NCI-H2107 (cell line): ENCODE measurements at places on chromosomes 11 and 22.

DNA sequence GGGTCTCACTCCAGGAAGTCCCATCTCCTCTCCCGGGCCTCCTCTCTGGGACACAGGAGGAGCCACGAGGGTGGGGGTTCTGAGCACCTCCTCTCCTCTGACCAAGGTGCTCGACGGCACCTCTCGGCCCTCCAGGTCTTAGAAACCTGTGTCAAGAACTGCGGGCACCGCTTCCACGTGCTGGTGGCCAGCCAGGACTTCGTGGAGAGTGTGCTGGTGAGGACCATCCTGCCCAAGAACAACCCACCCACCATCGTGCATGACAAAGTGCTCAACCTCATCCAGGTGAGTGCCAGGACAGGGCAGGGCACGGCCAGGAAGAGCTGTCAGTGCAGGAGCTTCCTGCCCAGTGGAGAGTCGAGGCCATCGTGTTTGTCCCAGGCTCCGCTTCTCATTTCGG lies 23.2 kb downstream of the TOM1 start:
- DNase-seq, result no peak

GRCh38 chr11:77444261-77444660 lies 29.6 kb downstream of the PAK1 start:
- no peak for DNase-seq

GRCh38 chr11:75280227-75280701 lies 39.7 kb downstream of the TPBGL start:
- DNase-seq, result peak; percentile 59

GRCh38 chr22:41725510-41726110 lies 26.3 kb downstream of the MEI1 start:
- DNase-seq, result no peak

GRCh38 chr22:46043816-46044620 lies 67.1 kb upstream of the WNT7B start:
- DNase-seq, result no peak

DNA sequence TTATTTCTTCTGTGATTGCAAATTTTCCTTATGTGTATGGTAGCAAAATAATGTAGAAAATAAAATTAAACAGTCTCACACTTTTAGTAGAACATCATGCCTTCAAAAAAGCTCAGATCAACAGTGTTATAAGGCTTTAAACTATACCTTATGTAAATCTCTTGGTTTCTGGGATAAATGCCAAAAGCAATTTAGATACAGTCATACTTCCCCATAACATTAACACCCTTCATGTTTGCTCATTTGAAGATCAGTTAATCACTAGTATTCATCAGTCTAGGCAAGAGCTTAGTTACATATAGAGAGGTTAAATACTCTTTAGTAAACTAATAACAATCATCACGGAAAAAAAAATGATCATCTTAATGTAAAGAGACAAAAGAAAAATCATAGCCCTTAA lies 421.8 kb upstream of the ANO3 start:
- DNase-seq, result no peak

- DNase-seq, result no peak
These were observed 23.9 kb upstream of the TCF20 start for GRCh38 chr22:42294034-42294985.

DNA sequence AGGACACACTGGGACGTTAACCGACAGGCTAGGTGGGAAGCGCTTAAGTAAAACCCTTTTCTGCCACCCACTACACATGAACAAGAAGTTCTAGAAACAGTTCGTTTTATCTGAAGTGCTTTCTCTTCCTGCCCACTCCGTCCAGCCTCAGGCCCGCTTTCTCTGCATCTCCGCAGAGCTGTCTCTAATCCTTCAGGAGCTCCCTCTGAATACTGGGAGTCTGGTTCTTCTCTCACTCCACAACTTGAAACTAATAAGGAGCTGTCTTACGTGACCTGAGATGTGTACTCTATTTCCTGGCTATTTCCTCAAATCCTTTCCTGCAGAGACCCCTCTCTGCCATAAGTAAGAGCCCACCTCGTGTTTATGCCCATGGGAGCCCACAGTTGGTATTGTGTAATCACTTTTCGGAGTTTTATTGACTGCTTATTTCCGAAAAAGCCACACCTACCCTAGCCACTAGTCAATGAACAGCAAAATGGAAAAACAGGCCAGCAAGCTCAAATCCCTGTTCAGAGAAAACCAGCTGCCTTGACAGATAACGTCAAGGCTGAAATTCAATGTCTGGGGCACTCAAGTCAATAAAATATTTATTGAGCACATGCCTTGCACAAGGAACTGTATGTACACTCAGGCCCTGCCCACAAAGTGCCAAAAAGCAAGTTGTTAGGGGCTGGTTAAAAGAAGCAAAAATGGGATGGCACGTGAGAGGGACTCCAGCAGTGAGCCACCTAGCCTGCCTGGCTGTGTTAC lies 4.9 kb downstream of the PC start:
- DNase-seq, result no peak

DNA sequence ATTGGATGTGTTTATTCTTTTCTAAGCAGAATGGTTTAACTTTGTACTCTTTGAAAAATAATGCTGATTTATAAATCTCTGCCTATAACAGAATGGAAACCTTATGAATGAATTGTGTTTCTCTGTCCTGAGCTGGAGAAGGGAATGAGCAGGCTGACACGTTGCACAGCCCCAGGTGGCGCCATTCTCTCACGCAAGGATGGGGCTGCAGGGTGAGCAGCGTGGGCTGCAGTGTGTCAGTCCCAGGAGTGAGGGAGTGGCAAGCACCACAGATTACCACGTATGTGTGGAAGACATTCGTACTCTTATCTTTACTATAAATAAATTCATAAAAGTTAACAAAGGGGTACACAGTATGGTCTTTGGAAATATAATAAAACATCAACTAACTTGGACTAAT lies 33.4 kb downstream of the FDX1 start:
- peak; percentile 14 for DNase-seq

GRCh38 chr22:32832174-32832573 lies 30.7 kb downstream of the TIMP3 start:
- DNase-seq, result no peak

- DNase-seq, result no peak
These were observed 53.3 kb upstream of the CD44 start for GRCh38 chr11:35085531-35086165.

DNA sequence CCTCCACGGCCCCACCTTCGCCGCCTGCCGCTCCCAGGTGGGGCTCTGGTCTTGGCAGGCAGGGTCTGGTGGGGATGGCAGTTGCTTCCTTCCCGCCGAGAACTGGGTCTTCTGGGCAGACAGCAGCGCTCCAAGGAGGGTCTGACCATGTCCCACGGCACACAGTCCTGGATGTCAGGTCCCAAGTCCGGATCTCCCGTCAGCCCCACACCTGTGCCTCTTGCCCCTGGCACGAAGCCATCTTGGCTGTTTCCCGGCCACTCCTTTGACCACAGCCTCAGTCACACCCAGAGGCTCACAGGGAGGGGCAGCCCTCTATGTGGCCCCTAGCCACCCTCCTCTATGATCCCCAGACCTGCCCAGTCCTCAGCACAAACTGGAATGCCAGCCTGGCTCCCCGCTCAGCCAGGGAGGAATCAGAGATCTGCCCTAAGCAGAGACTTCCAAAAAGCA lies 14.3 kb downstream of the MUC5B start:
- DNase-seq, result no peak

- DNase-seq, result no peak
These were observed 11.9 kb downstream of the POLD3 start for GRCh38 chr11:74604311-74604710.

- no peak for DNase-seq
These were observed 21.8 kb downstream of the OR5AN1 start for GRCh38 chr11:59380263-59381059.

DNA sequence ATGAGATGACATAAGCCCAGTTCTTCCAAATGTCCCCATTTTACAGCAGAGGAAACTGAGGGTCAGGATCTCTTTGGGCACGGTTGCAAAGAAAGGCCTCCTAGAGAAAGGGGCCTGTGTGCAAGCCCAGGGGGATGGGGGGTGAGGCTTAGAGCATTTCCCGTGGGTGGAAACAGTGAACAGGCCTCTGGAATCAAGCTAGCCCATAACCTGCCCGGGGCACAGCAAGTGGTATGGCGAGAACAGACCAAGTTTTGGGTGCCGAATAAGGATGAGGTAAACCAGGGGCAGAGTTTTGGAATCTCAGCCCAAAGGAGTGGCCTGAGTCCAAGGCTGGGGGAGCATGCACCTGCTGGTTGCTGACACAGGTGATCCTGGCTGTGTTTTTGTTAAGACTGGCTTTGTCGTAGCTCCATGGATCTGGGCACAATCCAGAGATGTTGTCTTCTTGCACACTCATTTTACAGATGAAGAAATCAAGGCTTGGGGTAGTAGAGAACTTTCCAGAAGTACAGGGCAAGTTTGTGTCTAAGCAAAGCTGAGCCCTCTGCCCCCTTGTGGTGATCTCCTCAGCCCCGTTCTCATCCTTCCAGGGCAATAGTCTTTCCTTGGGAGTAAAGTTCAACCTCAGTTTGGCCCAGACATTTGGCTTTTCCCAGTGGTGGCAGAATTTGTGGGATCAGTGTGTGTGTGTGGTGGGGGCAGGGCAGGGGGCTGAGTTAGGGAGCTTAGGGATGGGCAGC lies 53.5 kb upstream of the MYEOV start:
- no peak for DNase-seq

- DNase-seq, result no peak
These were observed 30.4 kb downstream of the SIK2 start for GRCh38 chr11:111632516-111633220.

- DNase-seq, result no peak
These were observed 36.0 kb downstream of the PRCP start for GRCh38 chr11:82864268-82864667.

GRCh38 chr11:93814966-93815633 lies 31.0 kb downstream of the MED17 start:
- no peak for DNase-seq

GRCh38 chr22:31828739-31829138 lies 74.9 kb downstream of the DEPDC5 start:
- no peak for DNase-seq

- DNase-seq, result no peak
These were observed 109.8 kb downstream of the NAT10 start for GRCh38 chr11:34214961-34215805.

DNA sequence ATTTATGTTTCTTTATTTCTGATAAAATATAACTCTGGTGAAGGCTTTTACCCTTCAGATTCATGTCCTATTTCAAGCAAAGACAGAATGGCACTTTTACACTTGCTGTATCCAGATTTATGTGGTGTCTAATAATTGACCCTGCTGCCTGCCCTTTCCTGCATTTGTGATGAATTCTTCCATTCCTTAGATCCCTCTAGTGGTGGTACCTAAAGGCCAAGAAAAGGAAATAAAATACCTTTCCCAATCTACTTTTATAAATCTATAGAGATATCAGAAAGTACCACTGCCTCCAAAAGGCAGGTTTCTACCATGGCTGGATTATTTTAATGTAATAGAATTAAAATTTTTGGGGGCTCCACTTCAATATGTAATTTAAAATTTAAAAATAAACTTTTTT lies 34.2 kb downstream of the CCDC81 start:
- DNase-seq, result no peak

DNA sequence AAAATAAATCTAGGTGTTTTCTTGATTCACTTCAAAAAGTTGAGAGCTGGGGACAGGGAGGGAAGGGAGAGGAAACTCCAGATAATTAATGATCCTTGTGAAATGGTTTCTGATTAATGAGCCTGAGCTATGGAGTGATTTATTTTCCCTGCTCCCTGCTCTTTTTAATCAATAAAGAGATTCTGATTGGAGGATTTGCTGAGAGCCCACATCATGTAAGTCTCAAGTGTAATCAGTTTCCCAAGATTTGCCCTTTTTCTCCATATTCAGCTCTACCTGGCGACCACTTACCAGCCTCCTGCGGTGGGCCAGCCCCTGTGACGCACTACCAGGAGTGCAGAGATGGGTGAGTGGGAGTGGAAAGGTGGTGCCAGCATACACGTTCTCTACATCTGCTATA lies 114.0 kb downstream of the NAV2 start:
- no peak for DNase-seq

- no peak for DNase-seq
These were observed 488.3 kb downstream of the INSC start for GRCh38 chr11:15602785-15603567.

DNA sequence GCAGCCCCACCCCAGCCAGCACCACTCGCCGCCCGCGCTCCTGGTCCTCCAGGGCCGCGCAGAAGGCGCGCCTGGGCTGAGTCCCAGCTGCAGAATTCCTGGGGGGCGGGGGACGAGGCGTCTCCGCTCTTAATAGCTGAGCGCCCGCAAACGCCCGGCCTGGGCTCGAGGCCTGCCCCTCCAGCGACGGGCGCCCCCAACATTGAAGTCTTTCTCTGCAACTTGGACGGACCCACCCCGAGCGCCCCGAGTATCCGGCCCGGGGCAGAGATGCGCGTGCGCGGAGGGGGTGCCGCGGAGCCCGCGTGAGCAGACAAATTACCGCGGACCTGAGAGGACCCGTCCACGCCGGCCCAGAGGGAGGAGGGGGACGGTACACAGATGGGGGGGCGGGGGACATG lies 6.7 kb upstream of the SYT7 start:
- no peak for DNase-seq

DNA sequence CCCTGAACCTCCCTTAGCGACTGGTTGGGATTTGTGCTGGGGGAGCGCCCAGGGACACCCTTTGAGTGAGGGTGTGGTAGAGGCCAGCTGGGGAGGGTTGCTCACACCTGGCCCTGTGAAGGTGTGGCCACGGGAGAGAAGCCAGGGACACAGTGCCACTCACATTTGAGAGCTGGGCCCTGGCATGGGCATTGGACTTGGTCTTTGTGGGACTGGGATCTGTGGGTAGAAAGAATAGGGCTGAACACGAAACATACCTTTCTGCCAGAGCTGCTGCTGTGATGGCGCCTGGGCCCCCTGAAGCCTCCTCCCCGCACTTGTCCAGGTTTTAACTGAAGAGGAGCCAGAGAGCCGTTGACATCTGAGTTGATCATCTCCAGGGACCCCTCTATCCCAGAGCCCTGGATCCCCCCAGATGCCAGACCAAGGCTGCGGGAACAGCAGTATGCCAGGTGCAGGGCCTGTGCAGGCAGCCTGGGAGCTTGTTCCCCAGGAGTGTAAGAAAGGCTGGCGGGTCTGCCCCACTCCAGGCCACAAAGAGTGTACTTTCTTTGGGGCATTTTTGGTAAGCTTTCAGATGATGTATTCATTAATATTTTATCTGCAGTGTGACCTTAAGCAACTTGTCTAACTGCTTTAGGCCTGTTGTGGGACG lies 284.1 kb downstream of the TBC1D22A start:
- DNase-seq, result no peak

- DNase-seq, result no peak
These were observed 122.4 kb downstream of the WT1 start for GRCh38 chr11:32312865-32313403.

DNA sequence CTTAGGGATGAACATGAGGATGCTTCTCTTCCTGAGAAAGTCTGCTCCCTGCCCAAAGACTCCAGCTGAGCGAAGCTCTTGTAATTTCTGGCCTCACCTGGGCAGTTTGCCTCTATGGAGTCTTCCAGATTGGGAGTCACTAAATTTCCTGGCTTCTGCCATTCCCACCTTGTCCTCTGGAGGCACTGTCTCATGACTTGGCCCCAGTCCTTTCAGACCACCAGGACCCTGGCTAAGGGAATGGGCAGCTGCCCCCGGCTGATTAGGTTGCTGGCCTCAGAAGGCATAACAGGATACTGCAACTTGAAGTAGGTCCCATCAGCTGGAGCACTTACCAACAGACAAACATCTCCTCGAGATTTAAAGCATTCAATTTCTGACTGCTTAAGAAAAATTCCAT lies 128.1 kb upstream of the SPON1 start:
- DNase-seq, result no peak

GRCh38 chr11:15700456-15700855 lies 585.7 kb downstream of the INSC start:
- DNase-seq, result no peak

GRCh38 chr11:86559311-86559945 lies 113.0 kb downstream of the ME3 start:
- no peak for DNase-seq

GRCh38 chr11:46537121-46537520 lies 56.7 kb downstream of the AMBRA1 start:
- DNase-seq, result no peak
